H7 (cell line): ENCODE measurements at places on chromosomes 12 and 14.

DNA sequence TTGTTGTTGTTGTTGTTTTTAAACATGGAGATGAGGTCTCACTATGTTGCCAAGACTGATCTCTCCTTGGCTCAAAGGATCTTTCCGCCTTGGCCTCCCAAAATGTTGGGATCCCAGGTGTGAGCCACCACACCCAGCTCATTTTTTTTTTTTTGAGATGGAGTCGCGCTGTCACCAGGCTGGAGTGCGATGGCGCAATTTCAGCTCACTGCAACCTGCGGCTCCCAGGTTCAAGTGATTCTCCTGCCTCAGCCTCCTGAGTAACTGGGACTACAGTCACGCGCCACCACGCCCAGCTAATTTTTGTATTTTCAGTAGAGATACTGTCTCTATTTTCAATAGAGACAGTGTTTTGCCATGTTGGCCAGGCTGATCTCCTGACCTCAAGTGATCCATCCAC, 4.9 kb upstream of the CLIP1 start:
- no peak for DNase-seq

DNA sequence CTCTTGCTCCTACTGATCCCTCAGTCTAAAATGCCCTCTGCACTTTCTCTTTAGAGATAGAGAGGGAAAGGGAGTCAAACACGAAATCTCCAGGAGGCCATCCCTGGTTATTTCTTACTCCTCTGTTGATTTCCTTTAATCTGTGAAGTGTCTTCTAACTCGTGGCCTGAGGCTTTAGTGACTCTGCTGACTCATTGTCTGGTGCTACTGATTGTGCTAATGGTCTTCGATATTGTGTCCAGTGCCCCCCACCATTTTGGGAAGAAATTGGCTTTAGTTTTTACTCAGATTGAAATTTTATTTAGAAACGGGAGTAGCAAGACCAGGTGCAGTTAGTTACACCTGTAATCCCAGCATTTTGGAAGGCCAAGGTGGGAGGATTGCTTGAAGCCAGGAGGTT, 839 bp downstream of the CLEC9A start:
- no peak for DNase-seq

DNA sequence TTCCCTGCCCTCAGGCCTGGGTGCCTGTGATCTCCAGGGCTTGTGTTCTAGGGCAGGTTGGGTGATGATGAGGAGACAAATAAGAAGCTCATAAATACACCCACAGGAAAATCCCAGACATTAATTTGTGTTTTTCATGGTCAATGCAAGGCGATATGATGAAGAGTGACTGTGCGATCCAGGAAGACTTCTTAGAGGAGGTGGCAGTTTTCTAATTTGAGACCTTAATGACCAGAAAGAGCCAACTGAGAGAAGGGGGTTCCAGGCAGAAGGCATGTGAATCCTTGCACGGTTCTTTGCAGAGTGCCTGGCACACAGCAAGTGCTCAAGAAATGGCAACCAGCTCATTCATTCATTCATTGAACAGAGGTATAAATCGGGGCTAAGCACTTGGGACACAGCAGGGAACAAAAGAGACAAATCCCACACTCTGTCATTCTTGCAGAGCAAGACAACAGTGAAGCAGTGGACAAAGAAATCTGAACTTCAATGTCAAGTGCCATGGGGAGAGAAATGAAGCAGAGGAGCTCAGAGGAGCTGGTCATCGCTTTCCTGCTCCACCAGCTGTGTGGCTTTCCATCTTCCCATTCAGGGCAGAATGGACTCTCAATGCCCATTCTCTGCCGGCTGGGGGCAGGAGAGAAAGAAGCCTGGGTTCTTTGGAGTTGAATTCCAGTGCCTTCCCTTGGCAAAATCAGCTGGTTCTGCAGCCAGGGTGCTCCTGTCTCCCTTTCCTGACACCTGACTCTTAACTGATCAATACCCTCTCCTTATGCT, 128.3 kb downstream of the AACS start:
- peak; percentile 53 for DNase-seq

DNA sequence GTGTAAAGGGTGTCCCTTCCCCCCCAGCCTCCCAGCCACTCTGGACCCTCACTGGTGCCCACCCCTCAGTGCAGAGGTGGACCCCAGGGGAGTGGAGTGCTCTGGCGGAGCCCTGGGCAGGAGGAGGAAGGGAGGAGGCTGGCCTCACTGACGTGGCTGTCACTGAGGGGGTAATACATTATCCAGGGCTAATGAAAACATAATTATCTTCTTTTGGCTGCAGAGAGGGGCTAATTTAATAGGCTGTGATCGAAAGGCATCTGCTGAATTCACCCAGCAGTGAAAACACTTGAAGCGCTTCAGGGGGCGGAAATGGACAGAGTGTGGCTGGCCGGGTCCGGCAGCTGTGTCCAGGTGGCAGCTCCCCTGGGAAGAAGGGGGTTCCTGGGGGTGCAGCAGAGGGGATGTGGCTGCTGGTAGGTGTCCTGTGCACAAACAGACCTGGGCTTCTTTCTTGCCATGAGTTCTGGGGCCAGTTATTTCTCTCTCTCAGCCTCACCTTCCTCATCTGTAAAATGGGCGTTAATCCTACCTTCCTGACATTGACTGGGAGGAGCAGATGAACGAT, 3.7 kb upstream of the NOS1 start:
- no peak for DNase-seq

- DNase-seq: peak; percentile 24
Observed at GRCh38 chr14:57526942-57527341, 33.3 kb upstream of the CCDC198 start.

DNA sequence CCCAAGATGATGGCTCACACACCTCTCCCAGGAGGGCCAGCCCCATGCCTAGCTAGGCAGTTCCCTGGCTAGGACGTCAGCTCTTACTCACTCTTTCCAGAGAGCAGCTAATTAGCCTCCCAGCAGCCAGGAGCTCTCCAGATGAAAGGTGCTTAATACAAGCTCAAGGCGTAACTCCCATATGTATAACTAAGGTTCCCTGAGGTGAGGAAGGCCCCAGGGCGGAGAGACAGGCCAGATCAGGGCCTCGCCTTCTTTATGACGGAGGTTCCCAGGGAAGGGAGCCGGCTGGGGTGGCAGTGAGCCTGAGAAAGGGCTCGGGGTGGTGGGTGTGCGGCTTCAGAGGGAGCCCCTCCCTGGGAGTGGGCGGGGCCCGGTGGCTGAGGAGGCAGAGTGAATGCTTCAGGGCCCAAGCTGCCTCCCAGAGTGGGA, 26.4 kb upstream of the ZFP36L1 start:
- DNase-seq: peak; percentile 84

GRCh38 chr14:26596543-26597061, 1.2 kb downstream of the NOVA1 start:
- no peak for DNase-seq

- no peak for DNase-seq
Observed at GRCh38 chr14:54109521-54110120, 153.0 kb upstream of the BMP4 start.

- no peak for DNase-seq
Observed at GRCh38 chr14:75204116-75204515, 27.7 kb upstream of the TMED10 start.

- no peak for DNase-seq
Observed at GRCh38 chr12:2383325-2384028, 330.7 kb downstream of the CACNA1C start.

- peak; percentile 98 for DNase-seq
Observed at GRCh38 chr14:101964297-101965180, at the start of gene DYNC1H1. DYNC1H1 (plus strand) TSS chr14:101964573; CDS start chr14:101964692, 119 bp downstream.

DNA sequence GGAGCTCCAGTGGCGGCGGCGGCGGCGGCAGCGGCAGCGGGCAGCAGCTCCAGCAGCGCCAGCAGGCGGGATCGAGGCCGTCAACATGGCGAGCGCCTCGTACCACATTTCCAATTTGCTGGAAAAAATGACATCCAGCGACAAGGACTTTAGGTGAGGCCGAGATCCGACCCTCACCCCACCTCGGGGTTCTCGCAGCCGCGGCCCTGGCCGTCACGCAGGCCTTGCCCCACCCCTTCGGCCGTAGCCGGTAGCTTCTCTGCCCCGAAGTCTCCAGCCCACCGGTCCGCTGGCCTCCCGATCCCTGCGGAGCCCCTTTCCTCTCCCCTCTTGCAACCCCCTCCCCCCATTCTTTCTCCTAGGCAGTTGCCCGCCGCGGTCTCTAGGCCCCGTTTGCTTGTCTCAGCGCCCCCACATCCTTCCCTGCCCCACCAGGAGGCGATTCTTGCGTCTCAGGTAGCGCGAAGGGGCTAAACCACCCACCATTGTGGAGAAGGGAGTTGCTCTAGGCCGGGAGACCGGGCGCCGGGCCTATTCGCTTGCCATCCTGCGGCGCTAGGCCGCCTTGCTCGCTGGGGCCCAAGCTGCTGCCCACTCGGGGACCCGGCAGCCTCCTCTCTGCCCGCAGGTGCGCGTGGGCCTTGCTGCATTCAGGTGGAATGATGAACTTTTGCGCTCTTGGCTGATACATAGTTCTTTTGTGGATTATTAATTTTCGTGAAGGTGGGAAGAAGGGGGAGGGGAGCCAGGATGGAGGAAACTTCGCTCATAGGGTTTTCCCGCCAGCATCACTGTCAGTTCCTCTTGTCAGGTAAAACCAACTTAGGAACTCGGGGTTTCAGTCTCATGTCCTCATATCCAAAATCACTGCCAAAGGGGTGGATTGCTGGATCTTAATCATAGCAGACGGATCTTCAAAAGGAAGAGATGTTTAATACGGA, 745 bp downstream of the CAND1 start:
- DNase-seq: peak; percentile 77

DNA sequence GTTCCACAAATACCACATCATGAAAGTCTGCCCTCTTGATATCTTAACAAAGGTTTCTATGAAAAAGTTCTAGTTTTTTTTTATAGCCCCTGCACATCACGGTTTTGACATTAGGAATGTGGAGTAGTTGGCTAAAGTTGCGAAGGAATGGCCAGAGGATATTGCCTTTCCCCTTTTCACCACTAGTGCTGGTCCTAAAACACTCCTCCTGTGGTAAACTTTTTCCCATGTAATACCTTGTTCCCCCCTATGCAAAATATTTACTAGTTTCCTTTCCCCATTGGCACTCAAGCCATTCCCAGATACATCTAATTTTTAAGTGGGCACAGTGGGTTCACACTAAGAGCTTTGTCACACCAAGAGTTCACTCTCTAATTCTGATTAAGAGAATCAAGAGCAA, 33.4 kb downstream of the R3HDM2 start:
- no peak for DNase-seq

GRCh38 chr14:104303705-104304425, 165.5 kb downstream of the KIF26A start:
- DNase-seq: no peak

DNA sequence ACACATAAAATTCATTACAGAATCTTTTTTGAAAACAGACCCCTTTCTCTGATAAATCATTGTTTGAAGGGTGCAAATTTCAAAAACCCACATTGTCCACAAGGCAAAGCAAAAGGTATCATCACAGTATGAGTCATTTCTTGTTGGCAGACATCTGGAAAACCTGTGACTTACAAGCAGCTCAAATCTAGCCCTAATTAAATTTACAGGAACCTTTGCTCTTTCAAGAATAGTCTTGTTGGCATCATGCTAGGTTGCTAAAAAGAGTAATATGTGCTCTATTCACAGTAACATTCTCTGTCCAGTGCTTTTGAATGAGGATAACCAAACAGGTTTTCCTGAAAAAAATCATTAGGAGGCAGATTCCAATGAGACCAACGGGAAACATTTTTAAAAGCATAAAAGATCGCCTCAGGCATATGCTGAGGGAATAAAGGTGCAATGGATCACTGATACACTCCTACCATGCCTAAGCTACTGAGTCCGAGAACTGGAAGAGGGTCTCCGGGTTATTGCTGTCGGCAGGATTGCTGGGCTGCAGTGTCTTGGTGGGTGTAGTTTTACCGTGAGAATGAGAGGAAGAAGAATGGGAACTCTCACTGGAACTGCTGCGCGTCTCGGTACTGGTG, 55.5 kb upstream of the TTC7B start:
- no peak for DNase-seq

DNA sequence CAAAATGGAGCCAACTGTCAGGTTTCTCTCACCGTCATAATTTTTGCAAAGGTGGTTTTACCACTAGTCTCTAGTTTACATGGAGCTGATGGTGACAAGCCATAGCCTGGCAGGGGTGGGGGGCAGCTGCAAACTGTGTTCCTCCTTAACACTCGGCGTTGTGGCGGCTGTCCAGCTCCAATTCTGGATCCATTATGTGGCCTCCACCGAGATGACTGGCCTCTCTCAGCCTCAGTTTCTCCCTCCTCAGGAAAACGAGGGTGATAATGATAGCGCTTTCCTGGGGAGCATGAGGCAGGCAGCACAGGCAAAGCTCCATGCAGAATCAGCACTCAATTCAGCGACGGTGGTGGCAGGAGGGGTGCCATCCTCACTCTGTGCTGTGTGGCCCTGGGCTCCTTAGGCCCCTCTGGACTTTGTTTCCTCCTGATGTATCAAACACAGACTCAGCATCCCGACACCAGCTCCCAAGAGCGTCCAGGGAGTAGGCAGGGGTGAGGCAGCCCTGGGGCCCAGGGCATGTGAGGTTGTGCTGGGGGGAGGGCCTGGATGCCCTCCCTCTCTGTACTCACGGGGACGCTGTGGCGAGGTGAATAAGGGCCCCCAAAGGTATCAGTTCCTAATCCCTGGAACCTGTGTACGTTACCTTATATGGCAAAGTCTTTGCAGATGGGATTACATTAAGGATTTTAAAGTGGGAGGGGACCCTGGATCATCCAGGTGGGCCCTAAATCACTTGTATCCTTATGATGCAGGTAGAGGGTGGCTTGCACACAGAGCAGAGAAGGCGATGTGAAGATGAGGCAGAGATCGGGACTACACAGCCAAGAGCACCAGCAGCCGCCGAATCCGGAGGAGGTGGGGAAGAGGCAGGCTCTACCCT, 46.8 kb upstream of the EIF5 start:
- peak; percentile 40 for DNase-seq

- DNase-seq: no peak
Observed at GRCh38 chr12:93358821-93359220, 18.9 kb upstream of the NUDT4 start.

- DNase-seq: no peak
Observed at GRCh38 chr12:27896419-27896990, 76.0 kb downstream of the PTHLH start.

DNA sequence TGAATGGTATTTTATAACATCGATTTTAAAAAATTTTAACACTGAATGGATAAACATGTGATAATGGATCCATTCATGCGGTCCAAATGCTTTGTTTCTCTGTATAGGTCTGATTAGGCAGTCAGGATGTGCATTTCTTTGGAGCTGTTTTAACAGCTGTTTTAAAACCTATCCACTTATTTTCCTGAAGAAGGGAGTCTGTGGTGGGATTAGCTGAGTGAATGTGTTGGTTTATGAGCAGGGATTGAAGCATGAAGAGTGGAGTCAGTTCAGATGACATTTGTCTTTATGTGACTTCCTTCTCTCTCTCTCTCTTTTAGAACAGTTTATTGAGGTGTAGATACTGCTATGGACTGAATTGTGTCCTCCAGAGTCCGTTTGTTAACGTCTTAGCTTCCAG, 37.7 kb downstream of the GLT8D2 start:
- DNase-seq: no peak

- DNase-seq: no peak
Observed at GRCh38 chr12:58470266-58471010, 449.9 kb downstream of the LRIG3 start.

DNA sequence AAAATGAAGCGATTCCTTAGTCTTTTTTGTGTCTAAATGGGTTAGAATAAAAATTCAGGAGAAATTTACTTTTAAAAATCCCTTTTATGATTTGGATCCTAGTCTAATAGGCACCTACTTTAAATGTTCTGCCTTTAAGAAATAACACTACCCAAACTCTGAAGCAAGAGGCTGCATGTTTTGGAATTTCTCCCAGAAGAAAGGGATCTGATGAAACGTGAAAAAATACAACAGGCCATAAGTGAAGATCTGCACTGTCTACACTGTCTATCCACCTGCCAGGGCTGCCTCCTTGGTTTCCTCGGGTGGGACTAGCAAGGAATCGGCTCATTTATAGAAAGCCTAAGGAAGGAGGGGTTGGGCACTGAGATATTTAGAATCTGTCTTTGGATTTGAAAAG, 22.1 kb downstream of the ACVR1B start:
- DNase-seq: no peak
